ENCODE measurements at places on chromosomes 3 and 15.

DNA sequence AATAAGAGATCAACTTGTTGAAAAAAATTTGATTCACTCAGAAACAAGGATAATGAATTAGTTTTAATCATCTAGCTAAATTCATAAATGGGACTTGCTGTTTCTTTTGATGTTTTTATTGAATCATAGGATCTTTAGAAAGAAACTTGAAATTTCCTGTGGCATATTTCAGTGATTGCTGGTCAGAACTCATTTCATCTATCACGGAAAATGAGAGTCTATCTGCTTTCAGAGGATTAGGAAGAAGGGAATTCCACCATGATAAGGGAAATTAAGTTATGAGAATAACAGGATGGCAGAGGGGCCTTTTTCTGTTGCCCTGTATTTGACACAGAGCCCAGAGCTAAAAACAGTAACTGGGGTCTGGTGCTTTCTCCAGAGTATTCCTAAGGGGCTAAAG, 44.9 kb upstream of the CCNL1 start:
- DNase-seq = peak; percentile 61
- no peak overlapping the region for H3K4me3 ChIP-seq
- H3K27ac ChIP-seq = no peak overlapping the region

GRCh38 chr3:133069556-133070286, 31.5 kb downstream of the TMEM108 start:
- no peaks in the 10 kb centered on the region for H3K36me3 ChIP-seq
- DNase-seq = no peak
- H3K4me3 ChIP-seq = no peak overlapping the region

GRCh38 chr3:101784855-101785613, 6.0 kb downstream of the NXPE3 start:
- H3K36me3 ChIP-seq = peaks cover 43% of the 10 kb centered on the region
- no peak for DNase-seq
- H3K27ac ChIP-seq = no peak overlapping the region
- peaks cover 17% of the 10 kb centered on the region for H3K4me1 ChIP-seq
- H3K4me3 ChIP-seq = no peak overlapping the region

GRCh38 chr3:182259579-182259978, 533.7 kb upstream of the ATP11B start:
- peak; percentile 15 for DNase-seq
- H3K4me1 ChIP-seq = no peaks in the 10 kb centered on the region
- H3K27me3 ChIP-seq = no peaks in the 10 kb centered on the region
- no peaks in the 10 kb centered on the region for H3K36me3 ChIP-seq
- H3K4me3 ChIP-seq = no peak overlapping the region

- no peak overlapping the region for H3K27ac ChIP-seq
- no peak for DNase-seq
- H3K36me3 ChIP-seq = no peaks in the 10 kb centered on the region
- no peak overlapping the region for H3K4me3 ChIP-seq
- no peaks in the 10 kb centered on the region for H3K27me3 ChIP-seq
- no peaks in the 10 kb centered on the region for H3K4me1 ChIP-seq
Observed at GRCh38 chr15:88932271-88932874, 19.2 kb upstream of the MFGE8 start.

GRCh38 chr3:119500265-119500664, 1.9 kb downstream of the TIMMDC1 start:
- H3K36me3 ChIP-seq = peaks cover 20% of the 10 kb centered on the region
- H3K27ac ChIP-seq = peak overlapping the region; percentile 93
- peak overlapping the region; percentile 99 for H3K4me3 ChIP-seq
- H3K27me3 ChIP-seq = no peaks in the 10 kb centered on the region
- H3K4me1 ChIP-seq = no peaks in the 10 kb centered on the region

DNA sequence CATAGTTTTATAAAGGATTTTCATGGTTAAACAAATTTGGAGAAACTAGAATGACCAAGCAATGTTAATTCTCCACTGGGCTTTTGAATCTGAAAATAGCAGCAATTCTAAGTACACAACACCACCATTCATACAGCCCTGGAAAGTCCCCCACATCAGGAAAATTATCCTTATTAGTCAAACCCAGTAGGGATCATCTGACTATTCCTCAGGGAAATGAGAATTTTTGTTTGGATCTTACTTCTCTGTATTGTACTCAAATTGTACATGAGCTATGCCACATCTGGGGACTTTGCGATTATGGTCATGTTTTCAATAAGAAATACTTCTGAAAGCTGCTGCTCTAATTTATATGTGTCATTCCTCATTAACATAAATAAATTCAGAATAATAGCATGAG, 46.0 kb downstream of the RARB start:
- H3K4me3 ChIP-seq = no peak overlapping the region
- peaks cover 44% of the 10 kb centered on the region for H3K4me1 ChIP-seq
- H3K36me3 ChIP-seq = no peaks in the 10 kb centered on the region
- no peaks in the 10 kb centered on the region for H3K27me3 ChIP-seq
- no peak for DNase-seq

DNA sequence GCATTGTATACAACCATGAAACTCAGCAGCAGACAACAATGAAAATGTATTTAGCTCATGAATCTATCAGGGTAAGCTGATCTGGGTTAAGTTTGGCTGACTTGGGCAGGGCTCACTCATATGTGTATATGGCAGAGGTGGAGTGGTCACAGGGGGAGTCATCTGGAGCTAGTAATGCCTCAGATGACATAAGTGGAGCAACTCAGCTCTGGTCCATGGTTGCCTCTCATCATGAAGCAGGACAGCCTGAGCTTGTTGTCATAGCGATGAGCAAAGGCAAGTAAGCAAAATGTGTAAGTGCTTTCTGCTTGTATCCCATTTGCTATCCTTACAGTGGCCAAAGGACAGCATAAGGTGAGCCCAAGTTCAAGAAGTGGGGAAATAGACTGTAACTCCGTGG, 64.5 kb downstream of the ALCAM start:
- H3K4me3 ChIP-seq = no peak overlapping the region
- peak overlapping the region; percentile 28 for H3K27ac ChIP-seq
- H3K27me3 ChIP-seq = no peaks in the 10 kb centered on the region

- H3K4me1 ChIP-seq = peaks cover 10% of the 10 kb centered on the region
- H3K4me3 ChIP-seq = no peak overlapping the region
Observed at GRCh38 chr3:30188713-30189112, 417.7 kb upstream of the TGFBR2 start.

DNA sequence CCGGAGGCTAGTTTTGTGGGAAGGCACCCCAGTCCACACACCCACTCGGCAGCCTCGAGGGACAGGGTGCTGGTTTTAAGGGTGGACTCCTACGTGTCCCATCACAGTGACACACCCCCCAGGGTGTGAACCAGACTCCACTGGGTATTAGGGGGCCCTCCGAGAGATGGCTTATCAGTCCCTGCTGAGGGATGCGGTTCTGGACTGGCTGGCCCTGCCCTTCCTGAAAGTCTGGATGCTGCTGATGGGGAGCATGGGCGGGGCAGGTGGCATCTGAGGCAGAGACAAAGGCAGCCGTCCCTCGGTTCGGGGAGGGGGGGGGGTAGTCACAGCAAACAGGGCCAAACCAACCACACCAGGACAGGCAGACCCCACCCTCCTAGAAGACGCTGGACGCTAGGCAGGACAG, 939 bp upstream of the ULK3 start:
- peaks cover 23% of the 10 kb centered on the region for H3K4me1 ChIP-seq
- peak; percentile 42 for DNase-seq
- peak overlapping the region; percentile 85 for H3K27ac ChIP-seq
- no peaks in the 10 kb centered on the region for H3K36me3 ChIP-seq
- no peak overlapping the region for H3K4me3 ChIP-seq

DNA sequence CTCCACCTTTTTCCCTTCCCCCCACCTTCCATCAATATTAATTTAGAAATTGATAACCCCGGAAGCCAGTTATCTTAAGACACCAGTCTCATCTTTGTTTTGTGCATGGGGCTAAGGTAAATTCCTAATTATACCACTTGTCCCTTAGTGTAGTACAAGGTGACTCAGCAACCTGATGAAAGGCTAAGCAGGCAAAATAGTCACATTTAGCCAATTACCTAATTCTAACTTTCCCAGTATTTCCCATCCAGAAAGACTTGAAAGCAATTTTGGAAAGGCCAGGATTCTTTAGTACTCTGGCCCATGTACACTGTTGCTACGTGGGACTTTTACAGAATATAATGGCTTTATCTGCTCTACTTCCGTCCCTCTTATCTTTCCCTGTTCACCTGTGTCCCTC, 72.6 kb downstream of the SETD5 start:
- no peaks in the 10 kb centered on the region for H3K4me1 ChIP-seq
- H3K4me3 ChIP-seq = no peak overlapping the region
- no peaks in the 10 kb centered on the region for H3K27me3 ChIP-seq
- no peak overlapping the region for H3K27ac ChIP-seq
- peaks cover 86% of the 10 kb centered on the region for H3K36me3 ChIP-seq

DNA sequence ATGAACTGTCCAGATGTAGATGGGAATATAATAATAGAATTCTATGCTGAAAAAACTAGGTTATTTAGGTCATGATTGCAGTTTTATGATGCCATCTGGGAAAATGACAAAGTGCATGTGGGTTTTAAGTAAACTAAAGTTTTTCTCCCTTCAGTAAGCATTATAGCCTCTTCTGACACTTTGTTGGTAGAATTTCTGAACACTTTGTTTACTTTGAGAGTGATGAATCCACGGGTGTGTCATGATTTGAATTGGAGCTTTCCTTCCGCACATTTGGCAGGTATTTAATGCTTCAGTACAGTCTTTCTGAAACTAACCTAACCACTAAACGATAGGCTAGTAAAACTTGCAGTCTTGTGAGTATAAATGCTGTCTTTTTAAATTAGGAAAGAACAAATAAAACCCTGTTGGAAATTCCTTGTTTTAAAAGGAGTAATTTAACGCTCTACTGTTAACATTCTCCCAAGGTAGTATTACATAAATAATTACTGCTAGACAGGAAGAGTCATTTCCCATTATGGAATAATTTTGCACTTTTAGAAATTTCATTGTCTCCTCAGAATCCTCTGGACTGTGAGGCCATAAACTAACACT, 7.0 kb downstream of the FILIP1L start:
- no peaks in the 10 kb centered on the region for H3K36me3 ChIP-seq
- H3K4me3 ChIP-seq = no peak overlapping the region
- no peaks in the 10 kb centered on the region for H3K4me1 ChIP-seq

GRCh38 chr3:119939077-119939476, 155.2 kb downstream of the GSK3B start:
- DNase-seq = no peak
- H3K4me3 ChIP-seq = no peak overlapping the region
- H3K27me3 ChIP-seq = no peaks in the 10 kb centered on the region
- H3K27ac ChIP-seq = no peak overlapping the region
- peaks cover 6% of the 10 kb centered on the region for H3K36me3 ChIP-seq

DNA sequence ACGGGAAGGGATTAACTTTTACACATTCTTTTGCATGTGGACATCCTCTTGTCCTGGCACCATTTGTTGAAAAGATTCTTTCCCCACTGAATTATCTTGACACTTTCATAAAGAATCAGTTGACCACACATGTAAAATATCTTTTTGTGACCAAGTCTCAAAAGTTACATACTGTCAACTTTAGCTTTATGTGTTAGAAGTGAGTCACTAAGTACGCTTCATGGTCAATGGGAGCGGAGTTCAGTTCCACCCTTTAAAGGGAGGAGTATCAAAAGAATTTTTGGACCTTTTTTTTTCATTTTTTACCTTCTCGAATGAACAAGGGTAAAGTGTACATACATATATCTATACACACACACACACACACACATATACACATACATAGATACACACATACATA, 35.4 kb downstream of the MAPK6 start:
- DNase-seq = no peak
- no peak overlapping the region for H3K27ac ChIP-seq
- H3K4me3 ChIP-seq = no peak overlapping the region
- no peaks in the 10 kb centered on the region for H3K27me3 ChIP-seq
- no peaks in the 10 kb centered on the region for H3K4me1 ChIP-seq

GRCh38 chr3:46285931-46286619, 43.8 kb downstream of the CCR3 start:
- H3K4me1 ChIP-seq = no peaks in the 10 kb centered on the region
- H3K36me3 ChIP-seq = no peaks in the 10 kb centered on the region
- peaks cover 5% of the 10 kb centered on the region for H3K27me3 ChIP-seq
- no peak overlapping the region for H3K27ac ChIP-seq
- no peak overlapping the region for H3K4me3 ChIP-seq

DNA sequence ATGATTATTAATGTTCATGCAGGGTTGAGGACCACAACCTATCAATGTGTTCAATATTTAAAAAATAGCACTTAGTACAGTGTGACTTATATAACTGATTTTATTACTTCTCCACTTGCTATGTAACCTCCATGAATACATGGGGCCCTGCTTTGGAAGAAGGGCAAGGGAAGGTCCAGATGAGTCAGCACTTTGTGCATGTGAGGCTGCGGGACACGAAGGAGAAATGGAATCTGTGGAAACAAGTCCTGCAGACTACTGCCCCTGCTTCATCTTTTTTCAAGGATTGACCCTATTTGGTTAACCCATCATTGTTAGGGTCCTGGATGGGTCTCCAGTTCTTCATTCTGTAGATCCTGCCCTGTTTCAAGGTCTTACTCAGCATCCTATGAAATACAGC, 1.6 kb downstream of the NXPE3 start:
- H3K27ac ChIP-seq = peak overlapping the region; percentile 94
- peak; percentile 15 for DNase-seq
- H3K4me3 ChIP-seq = peak overlapping the region; percentile 79
- H3K4me1 ChIP-seq = peaks cover 22% of the 10 kb centered on the region
- H3K36me3 ChIP-seq = peaks cover 24% of the 10 kb centered on the region

- no peaks in the 10 kb centered on the region for H3K27me3 ChIP-seq
- H3K4me1 ChIP-seq = 0 out of 2 replicates have a peak, but pooled peaks cover 3% of the 10 kb centered on the region
- no peaks in the 10 kb centered on the region for H3K36me3 ChIP-seq
- DNase-seq = no peak
- H3K27ac ChIP-seq = no peak overlapping the region
- no peak overlapping the region for H3K4me3 ChIP-seq
Observed at GRCh38 chr15:60635507-60636352, 156.8 kb upstream of the ICE2 start.

GRCh38 chr3:53380306-53380705, 33.0 kb upstream of the DCP1A start:
- no peaks in the 10 kb centered on the region for H3K27me3 ChIP-seq
- H3K27ac ChIP-seq = no peak overlapping the region
- no peaks in the 10 kb centered on the region for H3K36me3 ChIP-seq
- H3K4me1 ChIP-seq = peaks cover 11% of the 10 kb centered on the region
- no peak for DNase-seq

DNA sequence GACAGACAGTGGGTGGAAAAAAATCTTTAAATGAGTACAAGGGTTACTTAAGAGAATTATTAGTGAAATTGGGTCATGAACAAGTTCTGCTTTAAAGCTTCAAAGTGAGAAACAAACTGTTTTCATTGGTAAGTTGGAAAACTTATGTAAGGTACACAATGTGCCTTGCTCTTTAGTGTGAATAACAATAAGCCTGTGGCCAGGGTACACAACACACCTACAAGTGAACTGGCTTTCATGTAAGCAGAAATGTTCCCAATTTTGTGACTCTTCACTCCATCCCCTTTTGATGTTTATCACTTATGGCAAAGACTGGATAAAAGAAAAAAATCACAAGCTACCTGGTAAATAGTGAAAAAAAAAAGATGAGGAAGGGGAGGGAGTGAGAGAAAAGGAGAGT, 253.7 kb downstream of the ZBTB20 start:
- H3K27ac ChIP-seq = no peak overlapping the region
- no peaks in the 10 kb centered on the region for H3K27me3 ChIP-seq
- no peak overlapping the region for H3K4me3 ChIP-seq
- H3K4me1 ChIP-seq = peaks cover 9% of the 10 kb centered on the region

Data from SK-N-SH (cell line).